ENCODE measurements at places on chromosomes 16 and 17.

GRCh38 chr17:8421571-8421970, 14.1 kb upstream of the NDEL1 start:
- DNase-seq, result no peak

DNA sequence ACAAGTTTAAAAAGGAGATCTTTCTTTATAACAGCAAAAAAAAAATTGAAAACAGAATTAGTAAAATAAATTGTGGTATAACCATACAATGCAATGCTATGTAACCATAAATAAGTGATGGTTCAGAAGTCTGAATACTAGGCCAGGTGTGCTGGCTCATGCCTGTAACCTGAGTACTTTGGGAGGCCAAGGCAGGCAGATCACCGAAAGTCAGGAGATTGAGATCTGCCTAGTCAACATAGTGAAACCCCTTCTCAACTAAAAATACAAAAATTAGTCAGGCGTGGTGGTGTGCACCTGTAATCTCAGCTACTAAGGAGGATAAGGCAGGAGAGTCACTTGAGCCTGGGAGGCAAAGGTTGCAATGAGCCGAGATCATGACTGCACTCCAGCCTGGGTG, 34.6 kb downstream of the CCT6B start:
- no peak for DNase-seq

GRCh38 chr16:54505549-54506213, 219.1 kb upstream of the IRX3 start:
- DNase-seq, result no peak

GRCh38 chr16:9536905-9537304, 445.5 kb downstream of the HAPSTR1 start:
- DNase-seq, result no peak

- DNase-seq, result no peak
These were observed 123.6 kb upstream of the MED13 start for GRCh38 chr17:62188713-62189112.

GRCh38 chr16:9072806-9073341, 18.6 kb upstream of the HAPSTR1 start:
- DNase-seq, result peak; percentile 13
